ENCODE measurements at places on chromosomes 7 and 10.

DNA sequence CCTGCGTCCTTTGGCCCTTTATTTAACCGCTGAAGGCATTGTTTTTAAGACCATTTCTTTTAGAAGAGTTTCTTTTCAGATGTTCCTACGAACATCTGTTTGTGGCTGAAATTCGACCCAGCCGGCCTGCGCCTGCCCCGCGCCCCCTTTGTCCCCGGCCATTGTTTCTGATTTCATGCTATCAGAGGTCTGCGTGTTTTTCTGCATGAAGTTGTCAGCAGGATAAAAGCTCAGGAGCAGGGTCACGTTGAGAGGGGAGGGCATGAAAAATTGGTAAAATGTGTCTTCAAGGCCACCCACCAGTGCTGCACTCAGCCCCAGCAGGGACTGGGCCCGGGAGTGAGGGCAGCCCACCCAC is 43.1 kb downstream of the NKX6-2 start:
- DNase-seq = no peak

DNA sequence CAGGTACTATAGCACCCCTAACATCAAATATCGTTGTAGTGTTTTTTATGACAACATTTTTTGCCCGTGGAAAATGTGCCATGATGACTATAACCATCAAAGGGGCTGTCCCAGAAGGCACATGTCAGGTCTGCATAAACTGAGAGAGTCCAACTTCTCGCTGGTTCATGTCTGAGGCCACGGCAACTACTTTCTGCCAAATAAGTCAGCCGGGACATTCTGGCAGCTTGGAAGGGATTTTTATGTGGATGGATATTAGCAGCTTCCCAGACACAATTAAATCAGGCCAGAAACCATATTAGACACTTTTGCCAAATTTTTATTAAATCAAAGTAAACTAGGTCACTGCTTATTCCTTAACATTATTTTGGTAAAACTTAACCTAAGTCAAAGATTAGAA is 477.4 kb upstream of the FZD8 start:
- DNase-seq = no peak

DNA sequence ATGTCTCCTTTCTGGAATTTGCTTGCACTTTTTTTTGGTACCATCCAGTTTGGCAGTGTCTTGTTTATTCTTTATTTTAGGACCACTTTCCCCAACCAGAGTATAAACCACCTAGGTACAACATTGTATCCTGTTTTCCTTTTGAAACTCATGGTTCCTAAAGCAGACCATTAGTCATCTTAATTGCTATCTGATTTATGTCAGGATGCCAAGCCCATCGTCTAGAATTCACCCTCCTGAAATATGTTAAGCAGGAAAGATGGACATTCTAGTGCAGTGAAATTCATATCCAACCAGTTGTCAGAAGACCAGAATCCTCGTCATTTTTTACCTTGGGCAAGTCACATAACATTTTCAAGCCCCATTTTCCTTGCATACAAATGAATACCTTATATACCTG is 223.6 kb upstream of the KMT2E start:
- no peak for DNase-seq

- DNase-seq = no peak
These were observed 350.8 kb upstream of the BMPER start for GRCh38 chr7:33554576-33554975.

- peak; percentile 67 for DNase-seq
These were observed 350.9 kb downstream of the RNLS start for GRCh38 chr10:88232029-88232895.

DNA sequence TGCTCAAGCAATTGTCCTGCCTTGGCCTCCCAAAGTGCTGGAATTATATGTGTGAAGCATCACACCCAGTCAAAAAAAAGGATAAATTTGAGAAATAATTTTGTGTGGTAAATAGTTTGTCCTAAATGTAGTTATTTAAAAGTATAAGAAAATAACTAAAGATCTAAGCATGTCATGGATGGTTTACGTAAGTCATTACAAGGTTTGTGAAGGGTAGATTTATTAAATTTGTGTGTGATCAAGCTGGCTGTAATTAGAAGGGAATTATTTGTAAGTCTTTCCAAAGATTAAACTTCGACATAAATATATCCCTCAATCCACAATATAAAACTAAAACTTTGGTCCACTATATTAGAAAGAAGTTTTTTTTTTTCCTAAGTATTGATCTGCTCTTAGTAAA is 28.6 kb downstream of the ORC5 start:
- DNase-seq = no peak

DNA sequence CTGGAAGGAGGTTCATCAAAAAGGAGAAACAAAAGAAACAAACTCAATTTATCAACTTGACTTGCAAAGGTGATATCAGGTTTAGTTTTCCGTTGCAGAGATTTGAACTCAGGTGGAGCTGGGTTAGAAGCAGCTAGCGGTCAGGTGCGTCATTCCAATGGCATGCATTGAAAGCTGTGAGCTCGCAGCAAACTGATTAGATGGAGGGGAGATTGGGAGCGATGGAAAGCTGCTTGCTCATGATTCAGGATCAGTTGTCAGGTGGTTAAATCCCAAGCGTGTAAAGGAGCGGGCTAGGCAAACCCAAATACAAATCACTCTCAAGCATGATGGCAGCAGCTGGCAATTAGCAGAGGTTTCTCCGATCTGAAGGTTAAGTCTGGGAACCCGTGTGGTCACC is 49.3 kb upstream of the AFAP1L2 start:
- no peak for DNase-seq

DNA sequence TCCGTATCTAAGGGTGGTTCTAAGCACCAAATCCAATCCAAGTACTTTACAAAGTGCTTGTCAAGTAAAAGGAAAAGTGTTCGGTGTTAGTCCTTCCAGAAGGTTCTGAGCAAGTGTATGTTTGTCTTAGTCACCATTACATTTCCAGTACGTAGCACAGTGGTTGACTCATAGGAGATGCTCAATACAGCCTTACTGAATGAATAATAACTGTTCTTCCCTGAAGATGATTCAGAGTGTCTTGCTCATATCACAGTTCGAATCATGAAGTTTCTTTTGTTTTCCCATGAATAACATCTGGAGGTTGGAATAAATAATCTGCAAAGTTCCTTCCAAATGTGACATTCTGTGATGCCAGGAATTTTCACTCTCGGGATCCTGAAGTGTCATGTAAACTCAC is 53.4 kb downstream of the WNT2 start:
- DNase-seq = no peak

GRCh38 chr10:71641986-71642385 is 77.6 kb downstream of the C10orf105 start:
- DNase-seq = no peak

- DNase-seq = no peak
These were observed 258.3 kb downstream of the SNX13 start for GRCh38 chr7:17681965-17682364.

DNA sequence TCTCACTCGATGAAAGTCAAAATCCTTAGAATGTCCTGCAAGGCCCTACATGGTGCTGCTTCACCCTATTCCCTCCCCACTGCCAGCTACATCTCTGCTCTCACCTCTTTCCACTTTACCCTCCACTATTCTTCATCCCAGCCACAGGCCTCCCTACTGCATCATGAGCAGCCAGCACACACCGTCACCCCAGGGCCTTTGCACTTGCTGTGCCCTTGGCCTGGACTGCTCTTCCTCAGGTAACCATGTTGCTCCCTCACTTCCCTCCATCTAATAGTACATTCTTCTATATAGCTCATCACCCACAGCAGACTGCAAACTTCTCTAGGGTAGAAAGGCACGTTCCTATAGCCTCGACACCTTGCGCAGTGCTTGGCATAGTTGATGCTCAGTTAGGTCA is 167.7 kb downstream of the SH3PXD2A start:
- DNase-seq = no peak

GRCh38 chr10:90674461-90674860 is 183.4 kb downstream of the HTR7 start:
- no peak for DNase-seq

GRCh38 chr10:5268743-5269142 is 72.1 kb downstream of the AKR1C4 start:
- no peak for DNase-seq

DNA sequence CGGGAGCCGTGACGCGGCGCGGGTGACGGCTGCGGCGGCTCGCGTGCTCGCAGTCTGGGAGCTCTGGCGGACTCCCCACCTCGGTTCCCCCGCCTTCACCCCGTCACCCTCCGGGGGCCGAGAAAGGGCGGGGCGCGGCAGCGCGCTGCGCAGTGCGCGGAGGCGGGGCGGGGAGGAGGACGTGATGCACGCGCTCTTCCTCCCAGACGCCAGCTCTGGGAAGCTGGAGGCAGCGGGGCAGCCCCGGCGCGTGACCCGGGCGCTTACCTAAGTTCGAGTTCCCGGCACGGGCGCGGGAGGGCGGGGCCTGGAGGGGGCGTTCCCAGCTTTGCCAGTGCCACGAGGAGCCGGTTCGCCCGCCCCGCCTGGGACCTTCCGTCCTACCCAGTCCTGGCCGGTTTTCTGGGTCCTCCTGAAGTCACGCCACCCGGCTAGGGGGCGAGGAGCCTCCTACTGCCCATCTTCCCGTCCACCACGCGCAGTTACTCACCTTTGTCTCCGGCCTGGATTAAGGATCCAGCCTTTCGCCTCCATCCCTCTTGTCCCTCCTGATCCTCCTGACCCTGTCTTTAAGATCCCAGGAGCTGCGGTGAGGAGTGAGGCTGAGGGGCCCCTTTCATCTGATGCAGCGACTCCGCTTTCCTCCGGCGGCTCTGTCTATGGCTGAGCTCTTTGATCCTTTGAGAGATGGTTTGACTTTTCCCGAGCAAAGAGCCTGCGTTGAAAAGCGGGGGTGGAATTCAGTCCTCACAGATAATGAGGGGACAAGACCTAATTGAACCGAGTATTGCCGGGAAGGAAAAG is 470 bp upstream of the NAMPT start:
- peak; percentile 100 for DNase-seq

GRCh38 chr7:149885191-149886017 is 11.6 kb downstream of the ATP6V0E2 start:
- no peak for DNase-seq

GRCh38 chr7:74181821-74182220 is 7.7 kb downstream of the EIF4H start:
- DNase-seq = no peak

- no peak for DNase-seq
These were observed 5.7 kb downstream of the OSBPL3 start for GRCh38 chr7:24974026-24974832.

DNA sequence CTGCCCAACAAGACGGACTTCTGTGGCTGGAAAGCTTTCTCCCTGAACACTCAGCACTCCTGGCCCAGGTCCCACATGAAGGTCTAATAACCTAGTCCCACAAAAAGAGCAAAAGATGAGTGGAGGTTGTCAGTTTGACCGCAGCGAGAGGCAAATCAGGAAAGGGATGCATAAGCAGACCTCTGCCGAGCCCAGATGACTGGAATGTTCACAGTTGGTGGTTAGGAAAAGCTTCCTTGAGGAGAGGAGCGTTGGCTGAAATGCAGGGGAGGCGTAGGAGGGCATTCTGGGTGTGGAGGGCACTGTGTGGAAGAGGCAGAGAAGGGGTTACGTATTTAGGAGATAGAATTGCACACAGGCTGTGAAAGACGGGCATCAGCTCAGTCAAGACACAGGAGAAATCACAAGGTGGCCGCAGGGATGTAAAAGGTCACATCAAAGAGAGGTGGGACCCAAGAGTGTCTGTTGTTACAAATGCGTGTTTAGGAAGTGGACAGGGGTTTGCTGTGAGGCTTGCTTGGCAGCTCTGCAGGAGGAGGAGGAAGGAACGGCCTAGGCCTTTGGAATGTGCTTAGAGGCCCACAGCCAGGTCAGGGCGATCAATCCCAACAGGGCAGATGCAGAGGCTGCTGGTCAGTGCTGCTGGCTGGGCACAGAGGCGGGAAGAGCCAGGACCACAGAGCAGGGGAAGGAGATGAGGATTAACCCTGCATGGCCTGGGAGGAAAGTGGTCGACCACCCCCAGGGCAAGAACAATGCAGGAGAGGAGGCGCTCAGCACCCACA is 133.5 kb downstream of the VIPR2 start:
- no peak for DNase-seq

DNA sequence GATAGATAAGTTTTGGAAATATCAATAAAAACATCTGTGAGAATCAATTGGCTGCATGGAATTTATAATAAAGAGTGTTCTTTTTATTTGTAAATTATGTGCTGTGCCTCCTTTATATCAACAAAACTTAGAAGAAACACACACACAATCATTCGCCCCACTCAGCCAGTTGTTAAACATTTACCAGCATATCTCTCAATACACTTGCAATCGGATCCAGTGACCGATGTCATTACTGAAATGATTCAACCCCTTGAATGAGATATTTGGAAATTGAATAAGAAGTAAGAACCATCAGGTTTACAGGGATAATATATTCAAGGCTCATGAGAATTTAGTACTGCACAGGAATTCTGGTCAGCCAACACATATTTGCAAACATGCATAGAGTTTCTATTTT is 35.6 kb downstream of the TAF3 start:
- DNase-seq = no peak

All from suppressor macrophage (primary cell).